Right lung (tissue), 10 donors: ENCODE measurements at places on chromosomes 6 and 20. TPM values are rescaled to one million over a fixed set of nuclear protein-coding genes. Genes with fewer than 3 reads are reported as not detected.

- no peak for DNase-seq
These were observed 3.4 kb upstream of the BHLHE23 start for GRCh38 chr20:63009988-63010769.

- peak; percentile 79 for DNase-seq
These were observed 31.2 kb downstream of the SRSF3 start for GRCh38 chr6:36625158-36625919.

DNA sequence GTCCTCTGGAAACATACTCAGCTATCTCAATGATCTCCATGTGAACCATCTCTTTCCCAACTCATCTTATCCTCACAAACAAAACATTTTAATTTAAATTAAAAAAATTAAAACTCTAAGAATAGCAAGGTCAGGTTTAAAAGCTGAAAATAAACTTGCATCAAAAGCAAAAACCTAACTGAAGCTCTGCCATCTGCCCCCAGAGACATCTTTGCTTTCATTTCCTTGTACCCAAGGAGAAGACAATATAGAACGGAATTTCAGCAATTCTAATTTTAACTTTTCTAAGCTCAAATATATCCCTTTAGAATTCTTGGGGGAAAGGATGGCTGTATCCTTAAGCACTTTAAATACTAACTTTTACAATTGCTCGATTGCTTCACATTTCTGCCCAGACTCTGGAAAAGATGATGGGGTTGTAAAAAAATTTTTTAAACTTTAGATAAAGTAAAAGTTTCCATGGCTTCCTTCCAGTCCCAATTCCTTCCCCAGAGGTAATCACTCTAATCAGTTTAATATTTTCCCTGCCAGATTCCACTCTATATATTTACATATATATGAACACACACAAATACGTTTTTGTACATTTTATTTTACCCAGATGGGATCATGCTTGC, 69.2 kb upstream of the SMIM29 start:
- no peak for DNase-seq

- DNase-seq: no peak
These were observed 720.6 kb downstream of the RFPL4B start for GRCh38 chr6:113067612-113068275.

DNA sequence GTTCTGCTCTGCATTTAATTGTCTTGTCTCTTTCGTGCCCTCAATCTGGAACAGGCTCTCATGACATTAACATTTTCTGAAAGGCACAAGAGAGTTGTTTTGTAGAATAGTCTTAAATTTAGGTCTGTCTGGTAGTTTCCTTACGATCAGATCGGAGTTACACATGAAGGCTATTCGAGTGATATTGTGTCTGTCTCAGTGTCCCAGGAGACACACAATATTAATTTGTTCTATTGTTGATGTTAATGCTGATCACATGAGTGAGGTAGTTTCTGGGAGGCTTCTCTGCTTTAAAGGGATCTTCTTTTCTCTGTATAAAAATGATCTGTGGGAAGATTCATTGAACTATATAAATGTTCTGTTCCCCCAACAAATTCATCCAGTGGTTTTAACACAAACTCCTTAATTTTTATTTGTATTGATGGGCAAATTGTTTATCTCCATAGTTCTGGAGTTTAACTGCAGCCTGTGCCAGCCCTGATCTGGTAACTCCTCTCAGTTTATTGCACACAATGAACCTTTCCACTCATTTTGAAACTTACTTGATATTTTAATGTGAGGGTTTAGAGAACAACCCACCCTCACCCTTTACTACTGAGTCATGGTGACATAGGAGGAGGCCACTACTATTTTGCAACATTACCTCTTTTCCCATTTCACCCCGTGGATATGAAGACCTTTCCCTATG, 223.0 kb downstream of the CBLN4 start:
- DNase-seq: no peak

DNA sequence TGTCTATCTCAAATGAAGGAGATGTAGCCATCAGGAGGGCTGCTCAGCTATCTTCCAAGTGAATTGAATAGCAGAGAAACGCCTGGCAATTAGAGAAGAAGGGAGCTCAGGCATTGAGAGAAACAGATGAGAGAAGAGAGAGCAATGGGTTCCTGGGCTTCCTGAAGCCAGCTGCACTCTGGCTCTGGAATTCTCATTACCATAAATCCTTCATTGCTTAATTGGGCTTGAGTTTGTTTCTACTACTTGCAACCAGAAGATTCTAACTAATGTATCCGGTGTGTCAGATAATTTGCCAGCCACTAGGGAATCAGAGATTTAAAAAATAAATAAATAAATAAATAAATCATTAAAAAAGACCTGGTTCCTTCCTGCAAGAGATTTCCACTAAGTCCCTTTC, 25.0 kb upstream of the CDKAL1 start:
- DNase-seq: no peak

GRCh38 chr20:891706-892080, 24.4 kb downstream of the ANGPT4 start:
- DNase-seq: no peak

GRCh38 chr6:111482959-111483735, at the start of gene REV3L:
Gene REV3L (minus strand): TSS chr6:111483218. CDS start chr6:111482888, 330 bp downstream.
- DNase-seq: peak; percentile 93

DNA sequence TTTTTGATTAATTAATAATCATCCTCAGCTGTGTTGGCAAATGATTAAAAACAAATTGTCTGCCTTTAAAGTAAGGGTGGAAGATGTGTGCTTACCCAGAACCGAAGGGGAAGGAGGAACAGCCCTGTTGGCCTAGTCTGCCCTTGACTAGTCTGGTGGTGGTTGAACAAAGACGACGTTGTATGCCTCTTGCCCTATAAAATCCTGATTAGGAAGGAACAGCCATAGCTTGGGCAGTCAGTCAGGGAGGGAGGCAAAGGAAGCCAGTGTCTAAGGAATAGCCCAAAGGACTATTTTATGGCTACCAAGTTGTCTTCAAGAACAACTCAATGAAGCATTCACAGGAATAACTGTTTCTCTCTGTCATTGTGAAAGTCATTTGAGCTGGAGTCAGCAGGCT, 70.7 kb downstream of the PRDM1 start:
- no peak for DNase-seq

DNA sequence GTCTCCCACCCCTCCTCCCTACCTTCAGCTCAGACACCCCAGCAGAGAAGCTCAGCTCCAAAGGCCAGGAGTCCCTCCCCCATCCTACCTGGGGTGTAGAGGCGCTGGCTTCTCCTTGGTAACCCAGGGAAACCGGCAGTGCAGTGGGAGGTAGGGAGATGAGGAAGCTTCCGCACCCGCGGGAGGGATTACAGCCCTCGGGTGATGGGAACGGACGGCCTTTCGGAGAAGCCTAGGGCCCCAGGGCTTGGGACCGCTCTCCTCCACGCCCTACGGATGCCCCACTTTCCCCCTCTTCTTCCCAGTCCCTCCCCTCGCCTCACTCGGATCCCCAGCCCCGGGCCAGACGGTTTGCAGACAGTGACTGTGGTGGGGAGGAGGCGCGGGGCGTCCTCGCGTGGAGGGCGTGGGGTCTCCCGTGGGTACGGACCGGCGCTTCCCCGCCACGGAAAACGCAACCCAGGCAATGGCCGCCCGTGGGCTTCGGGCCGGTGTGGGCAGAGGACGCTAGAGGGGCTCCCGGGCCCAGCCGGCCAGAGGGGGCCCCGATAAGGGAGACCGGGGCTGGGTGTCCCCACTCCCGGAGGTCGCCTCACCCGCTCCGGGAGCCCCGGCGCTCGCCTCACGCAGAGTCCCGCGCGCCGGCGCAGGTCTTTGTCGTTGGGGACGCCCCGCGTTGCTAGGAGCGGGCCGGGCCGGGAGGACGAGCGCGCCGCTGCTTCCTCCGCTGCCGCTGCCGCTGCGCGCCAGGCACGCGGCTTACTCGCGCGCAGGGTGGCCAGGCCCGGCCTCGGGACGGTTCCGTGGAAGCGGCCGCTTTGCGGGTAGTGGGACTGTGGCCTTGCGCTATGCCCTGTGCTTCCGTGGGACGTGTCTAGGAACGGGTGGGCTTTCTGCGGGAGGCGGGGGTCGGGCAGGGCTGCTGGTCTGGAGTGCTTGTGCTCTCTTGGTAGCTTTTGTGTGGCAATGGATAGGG, 15.8 kb downstream of the AARS2 start:
- DNase-seq: peak; percentile 42

GRCh38 chr20:56985066-56985685, 281.3 kb downstream of the BMP7 start:
- no peak for DNase-seq

GRCh38 chr20:19026901-19027644, 185.4 kb upstream of the SLC24A3 start:
- DNase-seq: no peak

DNA sequence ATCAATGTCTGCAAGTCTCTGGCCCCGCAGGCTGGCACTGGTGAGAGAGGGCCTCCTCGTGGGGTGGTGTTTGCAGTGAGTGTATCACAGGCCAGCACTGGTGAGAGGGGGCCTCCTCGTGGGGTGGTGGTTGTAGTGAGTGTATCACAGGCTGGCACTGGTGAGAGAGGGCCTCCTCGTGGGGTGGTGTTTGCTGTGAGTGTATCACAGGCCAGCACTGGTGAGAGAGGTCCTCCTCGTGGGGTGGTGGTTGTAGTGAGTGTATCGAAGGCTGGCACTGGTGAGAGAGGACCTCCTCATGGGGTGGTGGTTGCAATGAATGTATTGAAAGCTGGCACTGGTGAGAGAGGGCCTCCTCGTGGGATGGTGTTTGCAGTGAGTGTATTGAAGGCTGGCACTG, 53.3 kb upstream of the SLC22A1 start:
- no peak for DNase-seq

DNA sequence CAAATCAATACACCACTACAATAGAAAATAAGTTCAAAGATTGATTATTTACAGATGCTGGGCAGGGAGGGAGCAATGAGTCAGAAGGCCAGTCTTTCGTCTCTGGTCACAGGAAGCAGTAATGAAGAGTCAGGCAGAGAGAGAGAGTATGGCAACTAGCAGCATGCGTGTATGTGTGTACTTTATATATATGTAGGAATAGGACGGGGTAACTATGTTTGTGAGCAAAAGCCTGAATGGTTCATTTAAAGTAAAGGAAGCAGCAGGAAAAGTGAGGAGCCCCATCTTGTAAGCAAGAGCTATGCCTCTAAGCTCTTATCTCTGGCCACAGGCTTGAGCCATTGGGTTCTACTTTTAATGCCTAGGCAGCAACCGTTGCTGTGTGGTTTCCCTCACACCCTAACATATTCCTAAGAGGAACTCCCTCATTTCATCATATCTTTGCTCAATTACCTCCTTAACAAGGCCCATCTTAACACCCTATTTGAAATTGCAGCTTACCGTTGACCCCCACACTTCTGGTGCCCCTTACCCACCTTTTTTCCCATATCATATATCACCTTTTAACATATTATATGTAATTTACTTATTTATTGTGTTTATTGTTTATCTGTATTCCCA, 66.6 kb downstream of the AFG1L start:
- DNase-seq: no peak

DNA sequence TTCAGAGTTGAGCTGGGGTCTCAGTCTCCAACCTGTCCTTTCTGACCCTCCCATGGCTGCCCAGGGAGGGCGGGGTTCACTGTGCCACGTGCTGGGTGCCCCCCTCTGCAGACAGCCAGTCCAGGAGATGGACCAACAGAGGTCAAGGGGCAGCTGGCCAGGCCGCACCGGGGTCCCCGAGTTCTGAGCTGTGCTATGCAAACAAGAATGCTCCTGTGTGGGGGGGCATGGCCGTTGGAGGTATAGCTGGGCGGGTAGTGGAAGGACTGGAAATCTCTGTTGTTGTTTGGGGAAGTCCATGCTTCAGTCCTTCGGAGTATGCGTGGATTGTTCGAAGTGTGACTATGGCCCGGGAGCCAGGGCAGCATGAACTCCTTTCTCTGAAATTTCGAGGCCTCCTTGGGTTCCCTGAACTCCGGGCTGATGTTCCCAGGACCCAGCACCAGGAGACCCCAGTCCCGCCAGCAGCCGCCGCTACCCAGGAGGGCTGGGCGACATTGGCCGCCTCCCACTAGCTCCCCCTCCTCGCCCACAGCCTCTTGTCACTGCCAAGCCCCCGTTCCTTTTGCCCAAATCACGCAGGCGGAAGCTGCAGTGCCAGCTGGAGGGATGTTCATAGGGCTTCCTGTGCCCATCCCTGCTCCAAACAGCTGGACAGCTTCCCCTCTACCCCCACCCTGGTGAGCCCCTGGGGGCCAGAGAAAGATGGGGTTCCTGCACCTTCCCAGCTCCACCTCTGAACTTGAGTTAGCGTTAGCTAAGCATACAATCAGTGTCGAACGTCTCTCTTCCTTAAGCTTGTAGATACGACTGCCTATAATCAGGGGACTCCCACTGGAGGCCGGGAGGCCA, 126.6 kb downstream of the TAF4 start:
- DNase-seq: no peak

DNA sequence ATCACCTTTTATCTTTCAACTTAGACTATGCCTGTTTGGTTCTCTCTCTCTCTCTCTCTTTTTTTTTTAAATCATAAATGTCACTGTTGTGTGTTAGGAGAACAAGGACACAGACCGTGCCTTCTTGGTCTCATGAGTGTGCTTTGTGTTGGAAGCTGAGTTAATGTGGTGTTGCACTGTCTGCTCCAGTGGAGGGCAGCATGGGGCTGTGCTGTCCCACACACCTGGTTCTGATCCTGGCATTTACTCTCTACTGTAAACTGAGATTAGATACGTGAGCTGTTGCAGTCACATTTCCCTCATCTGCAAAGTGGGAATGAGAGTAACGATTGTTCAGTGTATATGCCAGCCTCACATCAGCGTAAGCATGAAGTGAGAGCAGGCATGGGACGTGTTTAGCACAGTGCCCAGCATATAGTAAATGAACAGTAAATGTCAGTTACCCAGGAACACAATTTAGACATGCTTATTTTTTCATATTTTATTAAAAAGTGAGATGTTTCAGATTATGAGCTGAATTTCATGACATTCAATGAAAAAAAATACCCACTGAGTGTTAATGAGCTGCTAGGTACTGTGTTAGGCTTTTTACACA, 161.1 kb downstream of the FARS2 start:
- DNase-seq: no peak

DNA sequence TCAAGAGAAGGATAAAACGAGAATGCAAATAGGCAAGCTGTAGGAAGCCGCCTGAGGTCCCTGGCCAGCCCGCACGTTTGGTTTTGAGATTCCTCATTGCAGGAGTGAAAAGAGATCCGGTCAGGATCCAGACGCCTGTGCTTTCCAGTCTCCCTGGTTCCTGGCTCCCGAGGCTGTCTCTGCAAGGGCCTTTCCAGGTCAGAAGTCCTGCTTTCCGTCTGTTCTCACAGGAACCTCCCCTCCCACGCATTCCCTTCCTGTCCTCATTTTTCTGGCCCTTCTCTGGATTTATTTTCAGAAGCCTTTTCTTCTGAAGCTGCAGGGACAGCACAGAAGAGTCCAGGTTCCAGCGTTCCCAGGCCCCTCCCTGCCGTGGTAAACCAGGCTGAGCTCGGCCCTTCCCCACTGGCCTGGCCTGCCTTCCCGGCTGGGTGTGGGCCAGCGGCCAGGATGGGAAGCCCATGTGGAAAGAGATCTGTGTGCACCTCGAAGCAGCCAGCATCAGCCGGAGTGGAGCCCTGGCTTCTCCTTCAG, 54.0 kb downstream of the TMEM242 start:
- DNase-seq: peak; percentile 29

F13A1 gene
- 31.9 TPM for polyA plus RNA-seq

SH3BGRL2 gene
- 30.4 TPM for polyA plus RNA-seq

LRRC73 gene
- polyA plus RNA-seq: 0.20 TPM

ACSS1 gene
- 45.9 TPM for polyA plus RNA-seq

BANF2 gene
- polyA plus RNA-seq: not detected

CNR1 gene
- polyA plus RNA-seq: 0.36 TPM

POPDC3 gene
- 0.88 TPM for polyA plus RNA-seq

SLC22A16 gene
- polyA plus RNA-seq: 0.23 TPM

ABRACL gene
- 28.3 TPM for polyA plus RNA-seq

SIM1 gene
- polyA plus RNA-seq: not detected
